ENCODE measurements at places on chromosomes 12 and 14.

DNA sequence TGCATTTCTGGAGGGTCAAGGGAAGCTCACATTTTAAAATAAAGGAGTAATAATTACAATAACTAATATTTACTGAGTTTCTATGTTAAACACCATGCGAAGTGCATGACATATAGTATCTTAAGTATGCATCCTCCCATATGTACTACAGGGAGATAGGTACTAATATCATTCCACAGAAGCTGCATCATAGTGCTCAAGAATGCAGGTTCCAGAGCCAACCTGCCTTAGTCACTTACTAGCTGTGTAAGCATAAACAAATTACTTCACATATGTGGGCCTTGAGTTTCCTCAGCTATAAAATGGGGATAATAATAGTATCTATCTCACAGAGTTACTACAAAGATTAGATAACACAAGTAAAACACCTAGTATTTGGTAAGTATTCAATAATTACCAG lies 18.3 kb downstream of the ARMH4 start:
- no peak for DNase-seq

DNA sequence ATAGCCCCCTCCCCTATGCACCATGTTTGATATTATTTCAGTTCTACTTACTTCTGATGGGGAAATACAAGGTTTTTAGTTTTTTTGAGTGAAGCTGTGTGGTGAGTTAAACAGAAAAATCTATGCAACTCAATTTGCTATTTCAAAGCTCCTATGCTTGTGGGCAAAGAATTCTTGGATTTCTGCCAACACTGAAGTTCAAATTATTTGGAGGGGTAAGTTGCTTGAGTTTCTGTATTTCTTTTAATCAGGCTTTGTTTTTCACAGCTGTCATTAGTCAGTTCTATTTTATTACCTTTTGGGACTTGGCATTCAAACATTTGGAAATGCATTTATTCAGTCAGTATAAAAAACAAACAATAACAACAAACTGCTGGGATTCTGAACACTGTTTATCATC lies 407.5 kb upstream of the MGAT4C start:
- DNase-seq, result no peak

DNA sequence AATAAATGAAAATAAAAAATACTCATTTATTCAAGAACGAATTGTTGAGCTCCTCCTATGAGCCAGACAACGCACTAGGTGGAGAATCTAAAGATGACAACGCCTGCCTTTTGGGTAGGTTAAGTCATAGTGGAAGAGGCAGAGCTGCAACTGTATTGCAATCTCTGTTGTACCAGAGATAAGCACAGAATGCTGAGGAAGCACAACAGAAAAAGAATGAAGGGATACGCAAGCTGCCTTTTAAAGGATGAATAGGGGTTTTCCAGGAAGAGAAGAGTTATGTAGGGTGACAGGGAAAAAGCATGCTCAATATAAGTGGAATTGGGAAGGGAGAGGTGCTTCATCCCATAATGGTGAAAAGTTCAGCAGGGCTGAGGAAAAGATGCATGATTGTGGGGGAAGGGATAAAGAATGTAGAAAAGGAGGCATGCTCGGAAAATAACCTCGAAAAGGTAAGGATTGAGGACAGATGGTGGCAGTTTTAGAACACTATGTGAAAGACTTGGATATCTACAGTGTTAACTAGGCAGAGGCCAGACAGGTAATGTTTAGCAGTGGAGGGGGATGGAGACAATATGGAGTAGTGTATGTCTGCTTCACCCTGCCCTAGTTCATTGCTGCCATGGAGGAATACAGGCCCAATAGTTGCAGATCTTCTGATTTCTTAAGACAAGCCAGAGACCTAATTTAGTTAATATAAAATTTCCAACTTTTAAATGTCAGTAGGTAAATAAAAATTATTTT lies 63.9 kb upstream of the DUSP6 start:
- no peak for DNase-seq

GRCh38 chr14:90452366-90452765 lies 55.5 kb downstream of the CALM1 start:
- no peak for DNase-seq

DNA sequence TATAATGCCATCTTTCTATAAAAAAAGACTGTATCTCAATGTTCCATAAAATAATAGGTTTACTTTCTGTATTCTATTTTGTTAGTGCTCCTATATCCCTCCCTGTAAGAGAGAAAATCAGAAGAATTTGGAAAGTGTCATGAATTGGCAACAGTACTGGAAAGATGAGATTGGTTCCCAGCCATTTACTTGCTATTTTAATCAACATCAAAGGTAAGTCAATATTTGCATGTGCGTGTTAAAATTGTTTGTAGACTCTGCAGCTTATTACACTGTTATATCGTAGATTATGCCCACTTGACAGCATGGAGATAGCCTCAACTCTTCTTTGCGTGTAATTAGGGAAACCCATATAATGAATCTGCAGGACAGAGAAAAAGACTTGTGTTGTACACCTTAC lies 34.0 kb downstream of the KCNMB4 start:
- no peak for DNase-seq

GRCh38 chr14:60514741-60515491 lies 6.0 kb downstream of the SIX6 start:
- peak; percentile 66 for DNase-seq

DNA sequence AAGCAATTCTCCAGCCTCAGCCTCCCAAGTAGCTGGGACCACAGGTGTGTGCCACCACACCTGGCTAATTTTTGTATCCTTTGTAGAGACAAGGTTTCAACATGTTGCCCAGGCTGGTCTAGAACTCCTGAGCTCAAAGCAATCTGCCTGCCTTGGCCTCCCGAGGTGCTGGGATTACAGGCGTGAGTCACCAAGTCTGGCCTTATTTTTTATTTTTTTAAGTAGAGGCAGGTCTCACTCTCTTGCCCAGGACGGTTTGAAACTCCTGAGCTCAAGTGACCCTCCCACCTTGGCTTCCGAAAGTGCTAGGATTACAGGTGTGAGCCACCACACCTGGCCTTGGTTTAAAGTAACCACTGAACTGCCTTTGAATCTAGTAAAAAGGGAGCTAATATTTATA lies 56.8 kb downstream of the SPPL3 start:
- no peak for DNase-seq

- no peak for DNase-seq
Observed at GRCh38 chr14:74988131-74988530, 14.6 kb upstream of the EIF2B2 start.

DNA sequence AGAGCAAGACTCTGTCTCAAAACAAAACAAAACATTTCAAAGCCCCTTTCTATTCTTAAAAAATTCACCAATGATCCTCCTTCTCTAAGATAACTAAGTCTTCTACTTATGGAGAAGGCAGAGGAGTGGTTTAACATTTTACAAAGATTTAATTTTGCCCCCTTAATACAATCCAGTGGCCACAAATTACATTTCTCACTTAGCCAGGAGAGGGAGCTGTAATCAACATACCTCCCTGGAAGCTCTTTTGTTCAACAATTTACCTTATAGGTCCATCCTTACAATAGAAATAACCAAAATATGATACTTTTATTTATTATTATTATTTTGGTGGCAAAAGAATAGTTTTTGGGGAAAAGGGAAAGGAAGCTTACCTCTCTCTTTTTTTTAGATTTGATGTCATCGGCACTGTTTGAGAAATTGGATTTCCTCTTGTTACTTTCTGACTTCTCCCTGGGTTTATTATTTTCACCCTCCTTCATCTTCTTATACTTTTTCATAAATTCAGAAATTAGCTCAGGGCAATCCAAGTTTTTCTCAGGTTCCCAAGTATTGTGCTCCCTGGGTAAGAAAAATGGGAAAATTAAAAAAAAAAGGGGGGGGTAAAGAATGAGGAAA lies 28.1 kb downstream of the CBX5 start:
- peak; percentile 73 for DNase-seq

DNA sequence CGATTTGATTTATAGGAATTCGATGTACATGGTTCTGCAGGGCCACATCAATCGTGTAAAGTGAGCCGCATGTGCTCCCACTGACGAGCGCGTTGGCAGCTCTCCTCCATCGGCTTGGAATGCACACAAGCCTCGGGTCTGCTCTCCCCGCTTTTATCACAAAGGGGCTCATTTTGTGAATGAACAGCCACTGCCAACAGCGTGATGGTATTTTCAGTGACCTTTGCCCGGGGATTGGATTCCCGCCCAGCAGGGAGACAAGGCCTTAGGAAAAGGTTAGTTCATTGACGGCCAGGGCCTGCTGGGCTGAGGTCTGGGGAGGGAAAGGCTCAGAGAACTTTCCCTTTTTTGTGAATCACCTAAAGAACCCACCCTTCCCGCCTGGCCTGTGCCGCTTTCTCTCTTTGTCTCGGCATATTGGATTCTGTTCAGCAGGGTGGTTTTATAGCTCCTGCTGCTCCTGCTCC lies 232.1 kb downstream of the MSRB3 start:
- DNase-seq, result peak; percentile 63

DNA sequence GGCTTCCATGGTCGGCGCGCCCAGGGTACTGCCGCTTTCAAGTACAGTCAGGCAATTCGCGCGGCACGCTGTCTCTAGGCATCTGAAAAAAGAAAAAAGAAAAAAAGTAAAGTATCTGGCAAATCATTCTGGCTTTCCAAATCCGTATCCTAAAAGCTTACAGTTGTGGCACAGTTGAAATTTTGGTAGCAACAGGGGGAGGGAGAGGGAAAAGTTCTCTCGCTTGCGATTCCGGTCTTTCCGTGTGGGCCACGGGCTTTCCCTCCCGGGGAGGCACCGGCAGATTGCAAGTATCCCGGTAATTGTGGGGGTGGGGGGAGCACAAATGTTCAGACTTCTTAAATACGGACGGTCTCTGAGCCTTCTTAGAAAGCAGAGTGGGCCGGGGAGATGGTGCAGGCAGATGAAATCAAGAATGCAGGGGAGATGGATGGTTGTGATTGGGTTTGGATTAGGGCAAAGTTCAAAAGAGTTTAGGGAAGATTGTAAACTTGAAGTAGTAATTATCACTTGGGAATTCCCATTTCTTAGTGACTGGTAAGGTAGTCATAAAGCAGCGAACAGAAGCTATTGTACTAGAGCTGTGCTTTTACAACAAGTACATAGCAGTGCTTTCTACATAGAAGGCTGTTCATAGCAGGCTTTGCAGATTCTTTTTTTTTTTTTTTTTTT lies 1.2 kb downstream of the SOCS2 start:
- peak; percentile 7 for DNase-seq

GRCh38 chr12:11812586-11813437 lies 163.3 kb downstream of the ETV6 start:
- no peak for DNase-seq

DNA sequence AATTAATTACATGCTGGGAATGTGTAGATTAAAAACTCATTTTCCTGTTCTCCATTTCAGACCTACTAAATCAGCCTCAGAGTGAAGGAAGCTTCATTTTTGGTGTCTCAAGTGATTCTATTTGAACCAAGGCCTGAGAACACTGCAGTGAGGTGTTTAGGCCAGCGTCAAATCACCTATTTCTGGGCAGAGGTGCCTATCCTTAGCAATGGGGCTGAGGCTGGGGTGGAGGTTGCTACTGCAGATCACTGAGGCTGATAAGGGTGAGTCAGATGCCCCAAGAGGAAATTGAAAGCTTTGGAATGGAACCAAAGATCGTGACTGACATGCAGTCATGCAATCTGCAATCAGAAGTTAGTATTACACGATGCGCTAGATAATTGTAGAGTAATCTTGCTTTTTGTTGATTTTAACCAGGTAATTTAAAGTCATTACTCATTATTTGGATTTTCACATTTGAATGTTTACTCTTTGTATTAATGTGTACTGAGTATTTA lies 4.4 kb downstream of the TXNRD1 start:
- no peak for DNase-seq

- DNase-seq, result no peak
Observed at GRCh38 chr12:96241846-96242256, 47.7 kb downstream of the ELK3 start.
